ENCODE measurements at places on chromosomes 1 and 21. TPM values are rescaled to one million over a fixed set of nuclear protein-coding genes. Genes with fewer than 3 reads are reported as not detected.
A peak's percentile ranks its signal among the peaks of the same experiment; 100 is the strongest.

SUCO gene
- total RNA-seq = 7.1 TPM

- peak; percentile 99 for DNase-seq
These were observed 28.8 kb downstream of the MEF2D start for GRCh38 chr1:156471496-156472490.

GRCh38 chr1:89901957-89902669, 81.3 kb downstream of the LRRC8D start:
- DNase-seq = no peak

KRTAP19-8 gene
- not detected for total RNA-seq

KCNJ9 gene
- not detected for total RNA-seq

DNA sequence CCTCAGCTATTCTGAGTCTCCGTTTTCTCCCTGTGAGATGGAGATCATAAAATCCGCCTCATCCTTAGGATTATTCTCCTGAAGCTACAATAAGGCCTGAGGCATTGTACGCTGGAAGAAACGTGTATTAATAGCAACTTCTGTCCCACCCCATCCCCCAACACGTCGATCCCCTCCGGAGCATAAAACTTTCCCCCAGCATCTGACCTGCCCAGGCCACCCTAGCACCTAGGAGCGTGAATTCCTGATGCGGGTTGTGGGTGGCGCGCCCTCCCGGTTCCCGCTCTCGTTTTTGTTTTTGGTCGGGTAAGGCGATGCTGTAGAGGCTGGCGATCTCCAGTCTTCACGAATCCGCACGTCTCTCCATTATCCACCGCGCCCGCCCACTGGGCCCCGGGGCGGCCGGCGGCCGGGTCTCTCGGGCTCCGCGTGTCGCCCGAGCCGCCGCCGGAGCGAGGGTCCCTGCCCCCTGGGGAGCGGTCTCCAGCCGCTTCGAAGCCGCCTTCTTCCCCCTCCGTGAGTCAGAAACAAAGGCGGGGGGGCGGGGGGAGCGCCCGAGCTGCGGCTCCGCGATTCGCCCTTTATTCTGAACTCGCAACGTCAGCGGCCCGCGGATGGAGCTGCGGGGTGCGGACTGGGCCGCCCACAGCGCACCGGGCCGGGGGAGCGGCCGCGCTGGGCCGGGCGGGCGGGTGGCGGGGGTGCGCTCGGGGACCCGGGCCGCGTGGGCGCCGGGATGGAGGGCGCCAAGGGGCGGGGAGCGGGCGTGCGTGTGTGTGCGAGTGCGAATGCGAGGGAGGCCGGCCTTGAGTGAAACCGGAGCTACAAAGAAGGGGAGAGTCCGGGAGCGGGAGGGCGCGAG, at the start of gene PLEKHO1:
Gene PLEKHO1, plus strand, starts transcription at position 646 of the 862 bp plus-strand sequence. CDS start 342 bp downstream, outside the sequence.
- peak; percentile 77 for DNase-seq

HOOK1 gene
- 18.7 TPM for total RNA-seq

- peak; percentile 79 for DNase-seq
These were observed 48.0 kb downstream of the SMYD2 start for GRCh38 chr1:214328770-214329469.

DNA sequence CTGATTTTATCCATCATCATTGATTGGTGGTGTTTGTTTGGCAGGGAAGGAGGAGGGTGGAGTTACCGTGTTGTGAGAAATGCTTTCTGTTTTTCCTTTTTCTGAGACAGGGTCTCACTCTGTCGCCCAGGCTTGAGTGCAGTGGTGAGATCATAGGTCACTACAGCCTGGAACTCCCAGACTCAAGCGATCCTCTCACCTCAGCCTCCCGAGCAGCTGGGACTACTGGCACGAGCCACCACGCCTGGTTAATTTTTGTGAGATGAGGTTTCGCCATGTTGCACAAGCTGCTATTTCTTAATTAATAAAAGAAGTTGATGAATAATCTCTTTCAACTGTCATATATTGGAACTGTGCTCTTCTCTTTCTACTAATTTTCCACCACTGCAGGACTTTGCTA, 44.3 kb downstream of the HUNK start:
- DNase-seq = no peak

PCP4 gene
- not detected for total RNA-seq

NFASC gene
- 6.8 TPM for total RNA-seq

- DNase-seq = peak; percentile 55
These were observed 52.0 kb downstream of the SLX9 start for GRCh38 chr21:44991538-44992483.

DNA sequence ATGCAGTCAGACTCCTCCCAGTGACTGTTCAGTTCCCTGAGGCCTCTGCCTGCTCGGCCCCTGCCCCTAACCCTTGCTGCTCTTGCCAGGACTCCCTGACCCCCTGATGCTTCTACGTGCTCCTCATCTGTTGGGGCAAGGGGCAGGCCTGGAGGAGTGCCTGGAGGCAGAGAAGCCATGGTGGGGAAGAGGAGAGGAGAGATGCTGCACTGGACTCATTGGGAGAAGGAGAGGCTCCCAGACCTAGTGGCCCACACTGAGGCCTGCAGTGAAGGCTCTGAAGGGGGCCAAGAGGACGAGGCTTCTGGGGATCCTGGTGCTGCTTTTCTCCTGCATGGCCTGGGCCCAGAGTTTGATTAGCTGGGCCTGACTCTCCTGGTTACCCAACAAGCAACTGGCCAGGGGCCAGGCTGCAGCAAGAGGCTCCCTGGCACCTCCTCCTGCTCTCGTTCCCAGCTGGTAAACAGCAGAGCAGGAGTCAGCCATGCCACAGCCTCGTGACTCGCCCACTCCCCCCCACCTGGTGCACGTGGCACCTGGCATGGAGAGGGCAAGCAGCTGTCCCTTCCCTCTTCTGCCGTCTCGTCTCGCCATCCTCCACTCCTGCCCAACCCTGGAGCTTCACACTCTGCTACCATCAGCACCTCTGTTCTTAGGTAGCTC, 847 bp upstream of the RORC start:
- DNase-seq = peak; percentile 97

- DNase-seq = no peak
These were observed 92.9 kb downstream of the EDEM3 start for GRCh38 chr1:184661801-184662200.

DNA sequence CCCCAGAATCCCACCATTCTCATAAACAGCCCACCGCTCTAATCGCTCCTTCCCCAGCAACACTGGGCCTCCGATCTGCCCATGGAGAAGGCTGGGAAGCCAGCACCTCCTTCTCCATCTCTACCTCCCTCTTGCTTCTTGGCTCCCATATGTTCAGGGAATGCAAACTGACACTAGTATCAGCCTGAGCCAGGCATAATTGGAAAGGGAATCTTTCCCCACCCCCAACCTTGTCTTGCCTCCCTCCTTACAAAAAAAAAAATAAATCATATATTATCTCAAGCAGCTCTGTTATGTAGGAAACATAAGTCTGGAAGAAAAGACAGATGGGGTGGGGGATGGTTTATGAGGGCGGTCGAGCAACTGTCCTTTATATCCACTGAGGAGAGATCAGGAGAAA, 127.2 kb downstream of the NAV1 start:
- no peak for DNase-seq

- no peak for DNase-seq
These were observed 150.0 kb downstream of the PPP1R12B start for GRCh38 chr1:202498542-202498941.

TAL1 gene
- 1.3 TPM for total RNA-seq

DNA sequence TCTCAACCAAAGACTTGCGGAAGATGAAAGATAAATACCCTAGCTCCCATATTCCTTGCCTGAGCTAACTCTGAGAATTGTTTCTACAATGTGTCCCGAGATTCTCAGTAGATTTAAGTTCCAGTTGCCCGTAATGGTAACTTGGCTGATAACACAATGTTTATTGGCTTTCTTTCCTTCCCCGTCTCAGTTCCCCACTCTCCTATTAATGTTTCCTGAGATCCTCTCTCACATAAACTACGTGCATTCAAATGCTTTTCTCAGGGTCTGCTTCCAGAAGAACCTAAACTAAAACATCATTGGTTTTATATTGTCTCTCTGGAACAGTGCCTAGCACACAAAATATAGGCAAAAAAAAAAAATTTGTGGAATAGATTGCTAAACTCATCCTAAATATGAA, 794.2 kb upstream of the ADGRL2 start:
- DNase-seq = no peak

DNA sequence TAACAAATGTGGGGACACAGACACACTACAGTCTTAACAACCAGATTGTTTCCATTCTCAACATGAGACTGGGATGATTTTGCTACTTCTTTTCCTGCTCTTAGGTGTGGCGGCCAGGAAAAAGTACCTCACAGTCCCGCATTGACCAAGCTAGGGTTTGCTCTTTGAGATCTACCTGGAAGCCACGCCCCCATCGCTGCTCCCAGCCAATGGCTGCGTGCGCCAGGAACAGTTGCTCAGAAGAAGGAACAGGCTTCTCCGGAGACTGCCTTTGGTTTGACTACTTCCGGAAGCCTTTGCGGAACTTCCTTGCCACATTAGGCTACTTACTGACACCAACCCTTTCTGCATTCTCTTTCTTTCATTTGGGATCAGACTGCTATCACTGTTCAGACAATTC, 44.2 kb upstream of the PLD5 start:
- no peak for DNase-seq

CDA gene
- 33.8 TPM for total RNA-seq

- DNase-seq = no peak
These were observed 23.0 kb upstream of the SYT2 start for GRCh38 chr1:202733251-202733650.

PROK1 gene
- total RNA-seq = not detected

LMX1A gene
- 0.14 TPM for total RNA-seq

EXO1 gene
- 1.5 TPM for total RNA-seq

- no peak for DNase-seq
These were observed 7.3 kb downstream of the RGS16 start for GRCh38 chr1:182596934-182597333.

GRCh38 chr1:236759252-236759859, 35.7 kb upstream of the MTR start:
- DNase-seq = no peak

- DNase-seq = no peak
These were observed 27.4 kb downstream of the AK4 start for GRCh38 chr1:65175171-65176055.

FLG gene
- total RNA-seq = not detected
